CD8-positive, alpha-beta memory T cell (primary cell): ENCODE measurements at places on chromosomes 1 and 21.

DNA sequence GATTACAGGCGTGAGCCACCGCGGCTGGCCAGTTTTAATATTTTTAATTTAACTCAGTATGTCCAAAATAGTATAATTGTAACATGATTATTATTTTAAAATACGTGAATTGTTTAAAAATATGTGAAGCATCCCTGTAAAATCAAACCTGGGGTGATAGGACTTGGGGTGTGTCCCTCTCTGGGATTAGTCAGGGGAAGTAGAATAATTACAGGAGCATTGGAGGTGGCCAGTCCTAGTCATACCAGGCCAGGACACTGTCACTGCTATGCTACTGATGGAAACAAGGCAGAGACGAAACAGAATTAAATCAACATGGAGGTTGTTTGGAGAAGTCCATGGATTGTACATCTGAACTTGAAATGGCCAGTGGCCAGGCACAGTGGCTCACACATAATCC, 16.8 kb downstream of the SZRD1 start:
- no peak for DNase-seq

GRCh38 chr1:57204942-57205787, 218.7 kb downstream of the DAB1 start:
- DNase-seq, result no peak

GRCh38 chr1:71645015-71645414, 564.2 kb upstream of the ZRANB2 start:
- DNase-seq, result no peak

GRCh38 chr1:226526801-226527595, 21.6 kb upstream of the STUM start:
- DNase-seq, result no peak
